ENCODE measurements at places on chromosomes 16 and 17.

- no peak for DNase-seq
Observed at GRCh38 chr17:12592941-12593340, 72.7 kb upstream of the MYOCD start.

DNA sequence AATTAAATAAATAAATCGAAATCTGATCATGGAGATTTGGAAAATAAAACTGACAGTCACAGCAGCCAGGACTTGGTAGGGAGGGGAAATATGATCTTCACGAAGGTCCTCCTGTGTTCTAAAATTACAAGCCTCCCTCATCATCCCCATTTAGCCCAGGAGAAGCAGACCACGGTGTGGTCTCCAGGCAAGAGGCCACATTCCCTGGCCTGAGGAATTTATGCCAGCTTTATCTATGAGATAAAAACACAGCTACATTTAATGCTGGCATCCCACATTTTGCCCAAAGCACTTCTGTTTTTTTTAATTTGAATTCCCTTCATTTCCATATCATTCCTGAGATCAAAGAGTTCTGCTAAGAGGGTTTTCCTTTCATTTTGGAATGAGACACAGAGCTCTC lies 43.2 kb downstream of the ABCC12 start:
- DNase-seq = no peak

DNA sequence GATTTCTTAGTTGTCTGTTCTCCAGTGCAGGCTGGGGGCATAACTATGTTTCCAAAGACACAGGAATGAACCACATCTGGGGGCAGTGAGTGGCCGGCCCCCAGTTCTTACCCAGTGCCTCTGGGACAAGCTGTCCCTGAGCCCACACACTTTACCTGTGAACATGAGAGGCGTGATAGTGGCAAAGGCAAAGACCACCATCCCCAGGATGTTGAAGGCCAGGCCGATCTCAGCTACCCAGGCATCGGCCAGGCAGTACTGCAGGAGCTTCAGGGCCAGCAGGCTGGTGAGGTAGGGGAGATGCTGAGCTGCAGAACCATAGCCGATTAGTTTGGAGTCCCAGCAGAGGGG lies 1.6 kb downstream of the SLC46A1 start:
- DNase-seq = no peak

DNA sequence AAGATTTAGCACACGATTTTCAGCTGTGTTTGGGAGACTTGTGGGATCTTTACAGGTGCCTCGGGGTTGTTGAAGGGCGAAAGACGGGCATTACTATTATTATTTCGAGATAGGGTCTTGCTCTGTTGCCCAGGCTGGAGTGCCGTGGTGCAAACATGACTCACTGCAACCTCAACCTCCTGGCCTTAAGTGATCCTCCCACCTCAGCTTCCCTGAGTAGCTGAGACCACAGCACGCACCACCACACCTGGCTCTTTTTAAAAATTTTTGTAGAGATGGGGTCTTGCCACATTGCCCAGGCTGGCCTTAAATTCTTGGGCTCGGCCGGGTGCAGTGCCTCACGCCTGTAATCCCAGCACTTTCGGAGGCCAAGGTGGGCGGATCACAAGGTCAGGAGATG lies 29.7 kb upstream of the PHB1 start:
- DNase-seq = no peak

- DNase-seq = no peak
Observed at GRCh38 chr16:85373741-85374570, 239.2 kb upstream of the GSE1 start.

DNA sequence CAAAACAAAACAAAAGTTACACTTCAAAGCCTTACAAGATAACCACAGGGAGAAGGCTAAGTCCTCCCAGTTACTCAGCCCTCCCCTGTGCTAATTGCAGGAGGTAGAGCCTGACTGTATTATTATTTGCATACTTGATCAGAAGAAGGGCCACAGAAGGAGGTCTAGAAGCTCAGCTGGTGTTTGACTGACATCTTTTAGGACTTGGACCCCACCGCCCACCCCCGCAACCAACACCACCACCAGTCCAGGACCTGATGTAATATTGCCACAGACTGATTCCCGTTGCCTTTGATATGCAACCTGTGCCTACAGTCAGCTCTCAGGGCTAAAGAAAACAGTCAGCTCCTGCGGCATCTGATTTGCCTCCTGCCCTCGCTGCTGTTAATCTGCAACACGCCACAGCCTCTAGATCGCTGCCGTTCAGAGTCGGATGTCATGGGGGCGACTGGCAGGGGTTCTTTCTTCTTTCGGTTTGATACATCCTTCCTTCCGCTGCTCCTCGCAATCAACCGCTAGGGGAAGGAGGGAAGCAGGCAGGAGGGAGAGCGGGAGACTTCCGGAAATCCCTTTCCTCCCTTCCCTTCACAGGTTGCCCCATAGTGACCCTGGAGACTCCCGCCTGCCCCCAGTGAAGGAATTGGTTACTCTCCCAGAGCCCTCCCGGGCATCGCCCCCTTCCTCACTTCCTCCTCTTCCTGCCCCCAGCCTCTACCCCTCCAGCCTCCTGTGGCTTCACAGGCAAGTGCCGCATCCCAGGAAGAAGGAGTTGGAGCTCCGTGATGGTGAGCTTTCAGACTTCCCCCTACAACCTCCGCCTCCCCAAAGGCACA lies 90.5 kb upstream of the SOX9 start:
- no peak for DNase-seq

DNA sequence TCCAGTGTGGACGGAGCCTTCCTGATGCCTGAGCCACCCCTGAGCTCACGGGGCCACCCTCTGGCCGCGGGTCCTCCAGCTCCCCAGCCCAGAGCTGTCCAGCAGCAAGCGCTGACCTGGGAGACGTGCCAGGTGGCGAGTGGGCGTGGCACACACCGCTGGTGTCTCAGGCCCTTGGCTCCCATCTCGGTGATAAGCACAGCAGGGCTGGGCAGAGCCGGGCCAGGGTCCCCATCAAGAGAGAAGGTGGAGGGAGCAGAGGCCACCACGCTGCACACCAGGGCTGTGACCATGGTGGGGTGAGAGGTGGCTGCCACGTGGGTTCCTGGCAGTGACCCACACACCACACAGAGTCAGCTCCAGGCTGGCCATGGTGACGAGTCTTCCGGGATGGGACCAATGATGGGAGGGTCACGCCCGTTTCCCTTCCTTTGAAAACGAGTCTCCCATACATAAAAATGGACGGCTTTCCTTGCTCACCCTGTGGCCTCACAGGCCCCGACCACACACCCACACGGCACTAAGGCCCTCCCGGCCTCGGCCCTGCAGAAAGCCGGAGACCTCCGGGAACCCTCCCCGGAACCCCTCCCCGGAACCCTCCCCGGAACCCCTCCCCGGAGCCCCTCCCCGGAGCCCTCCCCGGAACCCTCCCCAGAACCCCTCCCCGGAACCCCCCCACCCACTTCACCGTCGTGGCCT lies 16.8 kb downstream of the UTS2R start:
- DNase-seq = no peak

DNA sequence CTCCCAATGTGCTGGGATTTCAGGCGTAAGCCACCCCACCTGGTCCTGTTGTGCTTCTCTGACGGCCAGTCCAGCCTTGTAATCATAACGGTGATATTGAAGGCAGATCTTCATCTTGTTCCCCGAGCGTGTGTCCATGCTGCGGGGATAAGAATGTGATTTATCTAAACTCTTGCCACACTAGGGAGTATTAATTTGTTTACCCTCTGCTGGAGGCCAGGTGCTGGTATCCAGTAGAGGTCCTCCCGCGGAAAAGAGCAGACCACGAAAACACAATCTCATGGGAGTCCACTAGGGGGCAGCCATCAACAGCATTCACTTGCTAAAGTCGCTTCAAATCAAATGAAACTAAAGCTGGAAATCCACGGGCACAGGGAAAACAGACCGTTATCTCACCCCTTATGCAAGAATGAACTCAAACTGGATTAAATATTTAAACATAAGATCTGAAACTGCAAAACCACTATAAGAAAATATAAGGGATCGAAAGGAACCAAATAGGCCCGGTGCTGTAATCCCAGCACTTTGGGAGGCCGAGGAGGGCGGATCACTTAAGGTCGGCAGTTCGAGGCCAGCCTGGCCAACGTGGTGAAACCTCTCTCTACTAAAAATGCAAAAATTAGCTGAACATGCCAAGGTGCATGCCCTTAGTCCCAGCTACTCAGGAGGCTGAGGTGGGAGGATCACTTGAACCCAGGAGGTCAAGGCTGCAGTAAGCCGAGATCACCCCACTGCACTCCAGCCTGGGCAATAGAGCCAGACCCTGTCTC lies 22.3 kb upstream of the RBBP6 start:
- no peak for DNase-seq

DNA sequence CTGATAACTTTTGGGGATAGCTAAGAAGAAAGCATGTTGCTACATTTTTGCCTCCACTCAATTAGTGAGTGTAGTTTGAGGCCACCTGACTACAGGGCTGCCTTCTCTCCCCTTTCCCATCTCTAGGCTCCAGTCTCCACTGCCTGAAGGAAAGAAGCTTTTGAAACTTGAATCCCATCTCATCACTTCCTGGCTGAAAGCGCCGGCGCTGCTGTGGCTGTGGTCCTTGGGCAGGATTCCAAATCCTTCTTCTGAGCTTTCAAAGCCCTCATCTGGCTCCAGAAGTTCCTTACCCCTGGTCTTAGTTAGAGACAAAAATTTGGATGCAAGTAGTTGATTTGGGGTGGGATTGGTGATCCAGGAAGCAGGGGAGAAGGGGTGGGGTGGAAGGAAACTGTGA lies 119.4 kb downstream of the FOXL1 start:
- DNase-seq = no peak

GRCh38 chr16:4609200-4610010 lies 5.3 kb downstream of the UBALD1 start:
- DNase-seq = no peak

DNA sequence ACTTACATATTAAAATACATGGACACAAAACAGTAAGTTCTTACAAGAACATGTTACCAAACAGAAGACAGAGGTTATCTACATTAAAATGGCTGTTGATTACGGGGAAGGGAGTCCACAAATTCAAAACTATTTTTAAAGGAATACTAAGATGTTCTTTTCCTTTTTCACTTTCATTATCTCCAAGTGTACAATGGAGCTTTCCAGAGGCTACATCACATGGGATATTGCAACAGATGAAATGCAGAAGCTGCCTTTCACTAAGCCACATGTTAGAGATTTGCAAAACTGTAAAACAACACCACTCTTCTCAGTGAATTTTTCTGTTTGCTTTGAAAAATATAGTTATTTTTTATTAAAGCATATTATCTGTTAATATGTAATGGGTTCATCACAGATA lies 53.6 kb downstream of the XPO6 start:
- DNase-seq = no peak

DNA sequence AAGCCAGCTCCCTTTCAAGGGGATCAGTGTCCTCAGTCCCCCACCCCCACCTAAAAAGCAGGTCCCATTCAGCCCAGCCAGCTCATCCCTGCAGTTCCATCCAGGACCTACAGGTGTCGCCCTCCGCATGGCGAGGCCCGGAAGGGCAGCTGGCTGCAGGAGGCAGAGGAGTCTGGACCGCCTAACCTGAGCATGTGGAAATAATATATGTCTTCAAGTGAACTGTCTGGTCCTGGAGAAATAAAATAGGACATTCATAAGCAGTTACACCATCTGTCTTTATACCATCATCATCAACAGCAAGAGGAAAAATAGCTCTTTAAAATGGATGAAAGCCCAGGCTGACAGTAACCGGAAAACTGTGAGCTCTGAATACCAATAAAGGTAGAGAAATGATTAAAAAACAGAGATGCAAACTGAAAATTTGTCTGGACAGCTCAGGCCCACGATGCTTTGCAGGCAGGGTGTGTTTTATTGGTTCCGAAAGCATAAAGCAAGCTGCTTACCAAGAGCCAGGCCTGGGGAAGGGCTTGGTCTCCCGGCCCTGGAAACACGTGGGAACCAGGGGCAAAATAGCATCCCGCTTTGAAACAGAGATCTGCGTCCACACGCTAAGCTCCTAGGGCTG lies 215.2 kb downstream of the ZFHX3 start:
- no peak for DNase-seq

DNA sequence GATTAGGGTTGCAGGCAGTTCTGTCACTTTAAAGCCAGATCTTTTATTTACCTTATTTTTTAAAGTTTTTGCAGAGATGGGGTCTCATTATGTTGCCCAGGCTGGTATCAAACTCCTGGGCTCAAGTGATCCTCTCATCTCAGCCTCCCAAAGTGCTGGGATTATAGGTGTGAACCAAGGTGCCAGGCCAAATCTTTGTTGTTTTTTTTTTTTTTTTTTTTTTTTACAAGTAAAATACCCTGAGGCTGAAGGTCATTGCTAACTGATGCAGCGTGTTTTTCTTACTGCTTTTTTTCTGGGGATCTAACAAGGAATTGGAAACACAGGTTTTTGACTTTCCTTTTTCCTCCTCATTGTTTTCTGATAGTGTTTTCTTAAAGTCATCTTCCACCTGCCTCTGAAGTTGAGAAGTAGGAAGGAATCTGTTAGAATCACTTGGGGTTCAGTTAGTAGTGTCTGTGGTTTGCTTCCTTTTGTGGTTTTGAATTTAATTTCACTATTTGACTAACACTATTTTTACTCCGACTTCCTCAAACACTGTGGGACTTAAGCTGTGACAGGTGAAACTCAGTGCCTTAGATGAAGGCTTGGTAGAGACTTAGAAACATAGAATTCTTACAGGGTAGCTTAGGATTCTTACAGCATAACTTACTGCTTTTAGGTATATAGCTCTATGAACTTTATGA lies 22.2 kb downstream of the CLTC start:
- no peak for DNase-seq

DNA sequence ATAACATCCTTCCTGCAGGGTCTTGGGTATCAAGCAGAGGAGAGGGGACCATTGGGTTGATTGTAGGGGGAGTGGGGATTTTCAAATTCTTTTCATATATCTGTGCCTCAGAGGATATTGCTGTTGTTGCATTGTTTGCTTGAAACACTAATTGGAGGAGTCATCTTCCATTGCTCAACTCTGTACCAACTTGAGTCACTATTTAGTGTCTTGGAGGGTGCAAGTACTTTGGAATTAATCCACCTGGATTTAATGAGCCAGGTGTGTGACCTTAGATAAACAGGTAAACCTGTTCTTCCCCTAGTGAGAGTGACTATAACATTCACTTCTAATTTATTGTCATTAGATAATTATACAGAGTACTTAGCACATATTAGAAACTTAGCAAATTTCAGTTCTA lies 151.3 kb upstream of the CNTNAP4 start:
- DNase-seq = no peak

DNA sequence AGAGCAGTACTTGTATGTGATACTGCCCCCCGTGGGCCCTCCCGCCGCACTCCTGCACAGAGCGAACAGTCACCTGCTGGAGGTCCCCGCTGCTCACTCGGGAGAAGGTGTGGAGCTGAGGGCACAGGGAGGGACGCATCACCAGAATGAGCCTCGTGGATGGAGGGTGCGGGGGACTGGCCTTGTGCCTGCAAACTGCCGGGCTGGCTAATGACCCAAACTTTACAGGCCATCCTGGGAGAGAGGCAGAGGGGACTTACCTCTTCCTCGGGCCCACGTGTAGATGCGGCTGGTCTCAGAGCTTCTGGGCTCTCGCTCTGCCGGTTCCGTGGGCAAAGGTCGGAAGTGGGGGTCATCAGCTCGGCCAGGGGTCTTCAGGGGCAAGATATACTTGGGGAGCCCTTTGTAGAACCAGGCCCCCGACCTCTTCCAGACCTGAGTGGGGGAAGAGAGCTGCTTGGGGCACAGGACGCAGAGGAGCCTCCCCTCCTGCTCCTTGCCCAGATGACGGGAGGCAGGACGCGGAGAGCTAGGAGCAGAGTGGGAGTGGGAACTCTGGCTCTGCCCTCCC lies 65.5 kb upstream of the DOC2B start:
- no peak for DNase-seq

GRCh38 chr17:18356624-18357023 lies 6.7 kb downstream of the SHMT1 start:
- DNase-seq = no peak

Measured in NCI-H187 treated with DMSO at 0.1 percent for 48 hours (cell line).